BE2C (cell line): ENCODE measurements at places on chromosomes 6 and 20.

GRCh38 chr20:37178839-37179682, at the start of the genes MROH8 and RPN2:
Gene MROH8, minus strand, starts transcription at chr20:37179548.
Gene RPN2, plus strand, starts transcription at chr20:37179330. Its CDS starts 27 bp downstream, at chr20:37179357.
- DNase-seq = peak; percentile 98

- DNase-seq = no peak
Observed at GRCh38 chr6:41080621-41081020, 7.8 kb downstream of the NFYA start.

- DNase-seq = no peak
Observed at GRCh38 chr6:1242446-1242845, 69.5 kb upstream of the FOXQ1 start.

DNA sequence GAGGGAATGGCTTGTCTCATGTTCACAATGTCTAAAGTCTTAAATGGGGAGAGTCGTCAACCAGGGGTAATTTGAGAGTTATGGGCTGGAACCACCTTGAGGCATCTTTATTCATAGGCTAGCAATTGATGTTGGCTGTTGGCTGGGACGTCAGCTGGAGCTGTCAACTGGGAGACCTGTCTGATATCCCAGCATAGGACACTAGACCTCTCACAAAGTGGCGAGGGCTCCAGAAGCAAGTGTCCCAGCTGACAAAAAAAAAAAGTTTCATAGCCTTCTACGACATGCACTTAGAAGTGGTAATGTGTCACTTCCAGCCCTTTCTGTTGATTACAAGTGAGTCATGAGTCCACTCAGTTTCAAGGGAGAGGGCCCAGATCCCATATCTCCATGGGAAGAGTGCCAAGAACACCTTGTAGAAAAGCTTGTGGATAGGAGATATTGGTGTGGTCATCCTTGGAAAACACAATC, 278.0 kb downstream of the ESR1 start:
- no peak for DNase-seq

DNA sequence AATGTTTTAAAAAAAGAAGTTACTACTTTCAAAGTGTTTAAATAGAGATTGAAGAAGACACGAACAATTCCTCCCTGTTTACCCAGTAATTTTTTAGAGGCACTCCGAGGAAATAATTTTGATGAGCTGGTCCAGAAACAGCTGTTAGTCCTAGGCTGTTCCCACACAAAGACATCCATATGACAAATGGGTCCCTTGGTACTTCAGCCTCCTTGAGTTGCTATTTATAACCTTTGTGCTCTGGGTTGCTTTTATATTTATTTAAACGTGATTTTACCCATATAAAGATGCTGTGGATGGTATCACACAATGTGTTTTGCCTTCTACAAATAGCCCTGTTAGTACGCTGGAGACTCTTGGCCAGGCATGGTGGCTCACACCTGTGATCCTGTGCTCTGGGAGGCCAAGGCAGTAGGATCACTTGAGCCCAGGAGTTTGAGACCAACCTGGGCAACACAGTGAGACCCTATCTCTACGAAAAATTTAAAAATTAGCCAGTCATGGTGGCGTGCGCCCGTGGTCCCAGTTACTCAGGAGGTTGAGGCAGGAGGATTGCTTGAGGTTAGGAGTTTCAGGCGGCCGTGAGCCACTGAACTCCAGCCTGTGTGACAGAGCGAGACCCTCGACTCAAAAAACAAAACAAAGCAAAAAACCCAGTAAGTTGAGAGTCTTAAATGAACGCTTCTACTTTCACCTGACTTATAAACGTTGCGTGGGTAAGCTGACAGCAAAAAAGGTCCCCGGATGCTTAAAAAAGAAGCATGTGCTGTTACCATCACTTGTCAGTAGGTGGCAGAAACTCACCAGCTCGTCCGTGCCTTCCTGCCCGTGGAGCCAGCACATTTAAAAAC, 56.9 kb upstream of the ARMH2 start:
- peak; percentile 61 for DNase-seq

DNA sequence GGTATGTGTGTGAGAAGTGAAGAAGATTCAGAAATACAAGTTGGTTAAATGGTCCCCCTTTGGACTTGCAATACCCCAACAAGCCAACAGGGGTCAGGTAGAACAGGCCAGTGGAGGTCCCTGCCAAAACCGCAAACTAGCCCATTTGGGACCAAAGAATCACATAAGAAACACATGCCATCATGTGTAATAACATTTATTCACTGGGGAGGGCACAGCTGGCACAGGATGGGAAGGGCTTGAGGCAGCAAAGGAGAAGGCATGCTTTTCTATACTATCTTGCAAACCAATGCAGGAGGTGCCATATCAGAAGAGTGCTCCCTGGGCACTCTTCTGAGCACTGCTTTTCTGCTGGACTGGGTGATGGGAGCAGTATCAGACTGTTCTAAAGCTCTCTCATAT, 116.1 kb upstream of the TRAF3IP2 start:
- peak; percentile 44 for DNase-seq

DNA sequence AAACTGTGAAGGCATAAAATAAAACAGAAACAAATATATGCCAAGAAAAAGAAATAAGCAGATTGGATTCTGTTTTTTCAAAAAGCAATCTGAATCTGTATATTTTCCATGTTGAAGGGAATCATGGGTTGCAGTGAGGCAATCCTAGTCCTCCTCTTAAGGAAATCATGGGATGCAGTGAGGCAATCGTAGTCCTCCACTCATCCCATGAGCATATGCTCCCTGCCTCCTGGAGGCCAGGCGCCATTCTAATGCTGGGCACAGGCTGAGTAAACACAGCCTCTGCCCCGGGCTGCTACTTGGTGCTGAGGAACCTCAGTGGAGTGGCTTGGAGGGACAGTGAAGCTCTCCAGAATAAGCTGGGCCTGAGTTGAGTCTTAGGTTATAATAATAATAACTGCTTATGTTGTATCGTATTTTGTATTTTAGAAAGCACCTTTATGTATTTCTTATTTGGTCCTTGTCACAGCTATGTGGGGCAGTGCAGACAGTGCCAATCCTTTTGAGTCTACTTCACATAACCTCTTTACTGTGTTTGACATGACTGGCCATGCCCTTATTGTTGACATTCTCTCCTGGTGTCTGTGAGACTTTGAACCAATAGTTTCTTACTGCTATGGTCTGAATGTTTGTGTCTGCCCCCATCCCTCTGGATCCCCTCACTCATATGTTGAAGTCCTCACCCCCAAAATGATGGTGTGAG, 56.6 kb upstream of the CITED2 start:
- DNase-seq = no peak
